ENCODE measurements at places on chromosomes 4 and X. TPM values are rescaled to one million over a fixed set of nuclear protein-coding genes. Genes with fewer than 3 reads are reported as not detected.
A peak's percentile ranks its signal among the peaks of the same experiment; 100 is the strongest.

DNA sequence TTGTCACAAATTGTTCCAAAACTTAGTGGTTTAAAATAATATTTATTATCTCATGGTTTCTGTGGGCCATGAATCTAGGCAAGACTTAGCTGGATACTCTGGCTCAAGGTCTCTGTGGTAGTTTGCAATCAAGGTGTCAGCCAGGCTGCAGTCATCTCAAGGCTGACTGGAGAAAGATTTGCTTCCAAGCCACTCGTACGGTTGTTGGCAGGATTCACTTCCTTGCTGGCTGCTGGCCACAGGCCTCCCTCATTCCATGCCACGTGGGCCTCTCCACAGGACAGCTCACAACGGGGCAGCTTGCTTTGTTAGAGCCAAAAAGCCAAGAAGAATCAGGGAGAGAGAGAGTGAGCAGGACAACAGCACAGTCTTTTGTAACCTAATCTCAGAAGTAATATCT, 101.4 kb downstream of the WWC2 start:
- DNase-seq, result no peak

GRCh38 chrX:49053223-49054072, 5.4 kb upstream of the CCDC120 start:
- peak; percentile 70 for DNase-seq

GRCh38 chr4:182729516-182729915, 187.7 kb downstream of the DCTD start:
- DNase-seq, result no peak

DNA sequence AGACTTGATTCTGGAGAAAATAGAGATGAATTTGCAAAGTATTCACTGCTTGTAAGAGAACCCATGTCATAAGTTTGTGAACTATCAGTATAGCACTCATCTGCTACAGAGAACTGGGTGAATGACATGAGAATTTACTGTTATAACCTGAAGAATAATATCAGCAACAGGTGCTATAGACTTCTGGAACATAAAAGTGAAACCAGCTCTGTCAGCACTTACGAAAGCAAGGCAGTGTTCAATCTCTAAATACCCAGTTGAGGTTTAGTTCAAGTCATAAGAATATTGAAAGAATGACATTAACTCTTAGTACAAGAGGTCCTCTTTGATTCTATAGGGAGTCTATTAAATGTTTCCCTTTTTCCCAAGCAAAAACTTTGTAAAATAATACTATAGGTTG, 232.9 kb upstream of the ANKRD50 start:
- DNase-seq, result no peak

GRCh38 chr4:107654694-107655093, 65.3 kb downstream of the PAPSS1 start:
- DNase-seq, result no peak

GRCh38 chrX:96445531-96446065, 239.0 kb upstream of the DIAPH2 start:
- no peak for DNase-seq

DNA sequence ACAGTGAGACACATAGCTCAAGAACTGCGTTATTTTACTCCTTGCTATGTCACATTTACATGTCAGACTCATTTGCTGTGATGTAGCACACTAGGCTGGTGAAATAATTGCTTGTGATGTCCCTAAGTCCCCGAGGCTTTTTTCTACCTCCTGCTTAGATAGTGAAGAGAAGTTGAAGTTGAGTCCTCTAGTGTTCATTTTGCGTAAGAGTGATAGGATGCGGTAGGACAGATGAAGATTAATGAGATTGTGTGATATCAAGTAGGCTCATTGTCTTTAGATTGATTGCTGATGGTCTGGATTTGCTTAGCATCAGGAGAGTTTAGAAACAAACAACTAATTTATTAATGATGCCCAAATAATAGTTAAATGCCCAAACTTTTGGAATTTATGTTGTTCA, 173.6 kb upstream of the NUDT6 start:
- no peak for DNase-seq

The NLGN4X gene
- not detected for total RNA-seq

The VSIG1 gene
- total RNA-seq, result 8.8 TPM

The NOX1 gene
- not detected for total RNA-seq

All from activated naive CD8-positive, alpha-beta T cell treated with anti-CD3 and anti-CD28 coated beads, Interleukin-2, amount 10 ng/mL, durations not matched to agents 7 days and 5 days (primary cell).